ENCODE measurements at places on chromosomes 5 and 9.

- no peak for DNase-seq
Measured at GRCh38 chr5:66440202-66440680, 156.0 kb upstream of the MAST4 start.

- no peak for DNase-seq
Measured at GRCh38 chr5:175894793-175895192, 23.4 kb downstream of the CPLX2 start.

- DNase-seq, result no peak
Measured at GRCh38 chr5:149941795-149942194, 2.8 kb downstream of the PDE6A start.

DNA sequence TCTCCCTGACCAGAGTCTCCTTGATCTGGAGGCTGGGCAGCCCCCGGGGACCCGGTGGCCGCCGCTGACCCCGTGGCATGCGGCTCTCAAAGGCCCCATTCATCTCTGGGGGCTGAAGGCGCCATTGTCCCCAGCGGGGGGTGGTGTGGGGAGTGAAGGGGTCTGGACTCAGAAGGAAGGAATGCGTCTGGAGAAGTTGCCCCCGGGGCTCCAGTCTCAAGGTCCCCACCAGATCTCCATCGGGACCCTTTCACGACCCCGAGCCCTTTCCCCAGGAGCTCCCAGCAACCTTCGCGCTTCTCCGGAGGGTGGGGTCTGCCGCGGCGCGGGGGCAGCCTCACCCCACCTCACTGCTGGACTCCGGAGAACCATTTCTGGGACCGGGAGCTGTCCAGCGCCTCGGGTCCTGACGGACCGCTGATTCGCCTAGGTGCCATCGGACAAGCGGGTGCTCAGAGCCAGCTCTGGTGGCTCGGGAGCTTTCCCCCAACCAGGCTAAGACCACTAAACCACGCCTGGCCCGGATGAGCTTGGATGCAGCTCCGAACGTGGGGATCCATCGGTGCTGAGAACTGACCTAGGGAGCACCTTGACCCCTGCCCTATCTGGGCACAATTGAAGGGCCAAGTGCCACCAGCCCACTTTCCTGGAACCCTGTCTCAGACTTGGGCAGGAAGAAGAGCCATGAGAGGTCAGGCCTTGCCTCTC, 5.1 kb upstream of the PCDH1 start:
- no peak for DNase-seq

DNA sequence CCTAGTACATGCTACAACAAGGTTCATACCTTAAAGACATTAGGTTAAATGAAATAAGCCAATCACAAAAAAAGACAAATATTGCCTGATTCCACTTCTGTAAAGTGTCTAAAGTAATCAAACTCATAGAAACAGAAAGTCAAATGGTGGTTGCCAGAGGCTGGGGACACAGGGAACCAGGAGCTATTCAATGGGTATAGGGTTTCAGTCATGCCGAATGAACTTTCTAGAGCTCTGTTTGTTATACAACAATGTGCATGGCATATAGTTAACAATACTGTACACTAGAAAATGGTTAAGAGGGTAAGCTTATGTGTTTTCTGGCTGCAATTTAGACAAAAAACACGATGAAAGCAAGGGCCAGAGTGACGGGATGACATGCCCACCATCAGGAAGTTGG, 70.8 kb upstream of the EGFLAM start:
- DNase-seq, result peak; percentile 14

Measured in NCI-H510A (cell line).